ENCODE measurements at places on chromosomes 3 and 15. TPM values are rescaled to one million over a fixed set of nuclear protein-coding genes. Genes with fewer than 3 reads are reported as not detected.

ARGFX gene
- not detected for total RNA-seq

ACOX2 gene
- total RNA-seq: 161 TPM

BFSP2 gene
- not detected for total RNA-seq

GOLGA8H gene
- not detected for total RNA-seq

SKOR1 gene
- total RNA-seq: 5.0 TPM

PARP15 gene
- total RNA-seq: 3.5 TPM

LMOD3 gene
- total RNA-seq: not detected

ZDHHC19 gene
- not detected for total RNA-seq

CRYGS gene
- total RNA-seq: 1.4 TPM

AEN gene
- total RNA-seq: 17.3 TPM

STXBP5L gene
- under 0.01 TPM for total RNA-seq

GCSAM gene
- total RNA-seq: not detected

GATA2 gene
- 6.4 TPM for total RNA-seq

SQOR gene
- 85.8 TPM for total RNA-seq

SERPINI2 gene
- 5.0 TPM for total RNA-seq

DNAH1 gene
- total RNA-seq: 42.1 TPM

SH3GL3 gene
- not detected for total RNA-seq

SLC25A36 gene
- total RNA-seq: 55.3 TPM

IL12A gene
- total RNA-seq: not detected

KY gene
- not detected for total RNA-seq

CALML4 gene
- 57.8 TPM for total RNA-seq

GOLGA8K gene
- total RNA-seq: not detected

CD86 gene
- total RNA-seq: not detected

ABTB1 gene
- total RNA-seq: 73.9 TPM

Data from Peyer's patch (tissue), 4 donors.